Stimulated activated CD4-positive, alpha-beta T cell treated with anti-CD3 and anti-CD28 coated beads, Interleukin-15, amount 100 ng/mL, for 1 hour (primary cell): ENCODE measurements at places on chromosomes 1 and 21.

DNA sequence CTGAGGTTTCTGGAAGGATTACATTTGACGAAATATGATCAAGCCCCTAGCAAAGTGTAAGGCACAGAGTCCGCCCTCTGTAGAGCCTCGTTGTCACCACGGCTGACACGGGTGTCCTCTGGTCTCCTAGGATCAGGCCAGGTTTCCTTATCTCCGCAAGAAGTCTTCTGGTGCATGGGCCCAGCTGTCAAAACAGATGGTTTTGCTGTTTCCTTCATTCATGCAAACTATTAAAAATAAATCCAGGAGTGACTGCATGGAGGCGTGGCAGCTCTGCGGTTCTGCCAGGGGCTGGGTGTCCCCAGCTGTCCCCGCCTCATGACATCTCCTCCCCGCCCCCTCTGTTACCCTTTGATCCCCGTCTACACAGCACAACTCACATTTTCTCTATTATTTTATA is 209.0 kb downstream of the DYRK1A start:
- DNase-seq, result no peak

DNA sequence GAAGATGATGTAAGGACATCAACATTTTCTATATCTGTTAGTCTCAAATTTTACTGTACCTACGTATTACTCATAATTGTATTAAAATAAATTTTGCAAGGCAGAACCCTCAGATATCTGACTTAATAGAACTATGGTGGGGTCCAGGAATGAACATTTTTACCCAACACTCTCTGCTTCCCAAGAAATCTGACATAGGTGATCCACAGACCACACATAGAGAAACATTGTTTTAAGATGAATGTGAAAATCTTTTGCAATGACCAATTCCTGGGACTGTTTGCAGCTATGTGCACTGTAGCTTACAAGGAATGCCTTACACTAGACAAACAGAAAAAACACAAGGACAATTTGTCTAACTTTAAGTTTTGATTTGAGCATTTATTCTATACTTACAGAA is 645.6 kb upstream of the ADGRL2 start:
- DNase-seq, result no peak

DNA sequence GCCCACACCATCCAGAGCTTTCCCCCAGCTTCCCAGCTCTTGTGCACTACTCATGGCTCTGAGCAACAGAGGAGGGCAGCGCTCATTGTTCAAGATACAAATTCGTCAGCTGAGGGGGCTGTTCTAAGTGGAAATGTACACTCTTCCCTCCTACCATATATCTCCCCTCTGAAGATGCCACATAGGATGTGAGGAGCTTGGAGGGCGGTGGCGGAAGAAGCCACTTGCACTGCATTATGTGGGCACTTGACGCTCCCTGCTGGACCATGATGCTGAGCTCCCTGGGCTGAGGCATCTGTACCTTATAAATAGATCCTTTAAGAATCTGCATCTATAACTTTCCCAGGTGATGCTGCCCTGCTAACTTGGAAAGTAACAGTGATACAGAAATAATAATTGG is 477.6 kb upstream of the DEPDC1 start:
- DNase-seq, result no peak

DNA sequence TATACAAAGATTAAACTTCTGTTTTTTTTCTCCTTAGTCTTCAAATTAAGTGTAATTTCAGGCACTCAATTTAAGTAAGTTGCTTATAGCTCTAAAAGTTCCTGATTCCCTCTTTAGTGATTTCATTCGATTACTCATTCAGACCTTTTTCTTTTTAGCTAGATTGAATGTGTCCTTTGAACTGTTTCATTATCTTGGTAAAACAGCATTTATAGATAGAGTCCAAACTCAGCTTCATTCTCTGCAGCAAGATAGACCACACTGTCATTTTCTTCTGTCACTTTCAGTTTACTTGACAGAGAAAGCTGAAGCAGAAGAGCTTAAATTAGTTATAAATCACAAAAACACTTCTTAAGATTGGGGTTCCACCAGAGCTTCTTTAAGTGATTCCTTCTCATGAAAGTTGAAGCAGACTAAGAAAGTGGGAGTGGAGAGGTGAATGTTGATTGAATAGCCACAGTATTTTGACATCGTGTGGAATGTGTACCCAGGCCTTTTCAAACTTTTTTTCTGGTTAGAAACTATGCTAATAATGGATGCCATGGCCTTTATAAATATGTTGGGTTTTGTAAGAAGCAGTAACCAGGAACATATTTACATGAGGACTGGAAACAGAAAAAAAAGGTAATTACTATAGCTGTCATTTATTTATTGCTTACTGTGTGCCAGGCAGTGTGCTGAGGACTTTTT is 52.2 kb downstream of the ZBTB40 start:
- DNase-seq, result no peak

GRCh38 chr1:165395478-165395877 is 39.0 kb upstream of the LMX1A start:
- DNase-seq, result no peak

- no peak for DNase-seq
Observed at GRCh38 chr1:209409780-209410179, 173.7 kb upstream of the CAMK1G start.

- no peak for DNase-seq
Observed at GRCh38 chr1:197614916-197615692, 160.2 kb downstream of the DENND1B start.

DNA sequence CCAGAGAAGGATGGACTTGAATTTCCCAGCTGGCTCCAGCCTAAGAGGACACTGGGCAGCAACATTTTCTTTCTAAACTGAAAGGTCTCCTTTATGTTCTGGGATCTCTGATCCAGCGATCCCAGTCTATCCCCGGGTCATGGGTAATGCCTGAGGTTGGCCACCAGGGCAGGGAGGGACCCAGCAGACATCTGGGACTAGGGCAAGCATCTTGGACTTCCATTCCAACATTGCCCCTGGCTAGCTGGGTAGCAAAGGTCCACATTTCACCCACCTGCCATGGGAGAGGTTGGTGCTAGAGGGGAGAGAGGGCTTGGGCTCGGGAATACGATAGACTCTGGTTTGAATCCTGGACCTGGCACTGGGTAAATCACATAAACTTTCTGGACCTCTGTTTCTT is 84.6 kb downstream of the LRRN2 start:
- no peak for DNase-seq

DNA sequence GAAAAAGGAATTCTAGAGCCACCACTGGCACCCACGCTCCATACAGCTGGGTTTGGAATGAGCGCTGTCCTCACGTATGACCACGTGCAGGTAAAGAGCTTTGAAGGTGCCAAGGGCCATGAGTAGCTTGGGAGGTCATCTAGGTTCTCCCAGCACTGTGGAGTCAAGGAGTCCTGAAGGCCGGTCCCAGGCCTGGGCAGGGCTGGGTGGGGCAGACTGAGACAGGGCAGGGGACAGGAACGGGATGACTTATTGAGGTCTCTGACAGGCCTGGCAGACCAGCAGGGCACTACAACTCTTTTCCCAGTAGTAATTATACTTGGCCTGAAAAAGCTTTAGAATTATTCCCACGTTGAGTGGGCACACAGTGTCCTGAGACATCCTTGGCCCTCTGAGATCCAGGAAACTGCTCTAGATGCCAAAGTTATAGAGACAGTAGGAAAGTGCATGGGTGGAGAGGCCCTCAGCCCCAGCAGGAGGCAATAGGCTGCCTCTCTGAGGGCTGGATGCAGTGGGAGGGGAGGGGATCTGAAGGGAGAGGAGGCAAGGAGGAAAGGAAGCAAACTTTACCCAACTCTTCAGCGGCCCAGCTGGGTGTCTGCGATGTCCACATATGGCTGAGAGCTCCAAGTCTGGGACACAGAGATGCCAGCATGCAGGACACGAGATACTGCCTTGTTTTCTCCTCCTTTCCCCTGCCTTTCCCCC is 1.8 kb upstream of the CDA start:
- DNase-seq, result no peak

GRCh38 chr1:236164273-236164672 is 21.9 kb downstream of the GPR137B start:
- no peak for DNase-seq

DNA sequence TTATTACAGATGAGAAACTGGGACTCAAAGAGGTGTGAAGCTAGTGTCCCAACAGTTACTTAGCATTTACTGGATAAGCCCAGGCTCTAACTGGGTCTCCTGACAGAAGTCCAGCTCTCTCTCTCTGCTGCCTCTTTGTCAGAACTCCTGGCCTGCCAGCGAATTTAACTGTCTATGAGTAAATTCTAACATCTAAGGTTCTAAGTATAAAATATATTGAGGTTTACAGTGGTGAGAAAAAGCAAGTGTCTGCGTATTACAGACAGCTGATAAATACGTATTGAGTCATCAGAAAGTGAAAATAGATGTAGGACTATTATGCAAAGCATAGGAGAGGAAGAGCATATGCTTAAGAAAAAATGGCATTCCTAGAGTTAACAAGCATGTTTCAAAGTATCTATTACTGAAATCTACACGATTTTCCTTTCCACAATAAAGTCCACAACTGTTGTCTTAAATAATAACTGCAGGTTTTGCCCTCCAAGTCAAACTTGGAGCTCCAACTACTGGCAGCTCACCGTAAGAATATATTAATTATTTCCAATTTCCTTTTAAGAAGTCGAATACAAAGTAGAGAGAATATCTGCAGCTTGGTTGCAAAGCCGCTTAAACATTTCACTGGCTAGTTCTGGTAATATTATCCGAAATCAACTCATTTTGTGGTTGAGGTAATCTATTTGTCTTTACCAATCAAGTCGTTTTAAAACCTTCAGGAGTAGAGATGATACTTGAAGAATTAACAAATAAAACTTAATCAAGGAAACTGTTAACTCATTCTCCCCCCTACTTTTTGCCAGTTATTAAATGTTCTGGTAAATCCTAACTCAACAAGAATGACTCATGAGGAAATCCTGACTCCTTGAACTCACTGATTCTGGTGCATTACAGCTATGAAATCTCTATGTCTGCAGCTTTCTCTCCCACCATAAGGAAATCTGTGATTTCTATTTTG is 1.4 kb upstream of the RGS2 start:
- DNase-seq, result no peak

- no peak for DNase-seq
Observed at GRCh38 chr1:13908128-13908527, 208.1 kb downstream of the PRDM2 start.

GRCh38 chr21:33244082-33244778 is 14.5 kb downstream of the IFNAR2 start:
- no peak for DNase-seq

DNA sequence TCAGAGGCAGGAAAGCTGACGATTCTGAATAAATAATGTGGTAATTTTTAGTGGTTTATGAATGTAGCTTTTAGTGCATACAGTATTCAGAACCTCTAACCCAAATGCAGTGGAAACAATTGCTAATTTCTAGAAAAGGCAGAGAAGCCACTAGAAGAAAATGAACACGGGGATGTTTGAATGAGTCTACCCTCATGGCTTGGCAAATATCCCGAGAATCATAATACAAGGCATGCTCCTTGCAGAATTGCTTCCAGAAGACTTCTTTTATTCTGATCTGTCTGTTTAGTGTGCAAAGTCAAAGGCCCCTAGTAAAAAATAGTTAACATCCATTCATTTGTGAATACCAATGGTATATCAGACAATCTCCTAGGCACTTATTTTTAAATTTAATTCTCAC is 246.8 kb downstream of the LMO4 start:
- no peak for DNase-seq

DNA sequence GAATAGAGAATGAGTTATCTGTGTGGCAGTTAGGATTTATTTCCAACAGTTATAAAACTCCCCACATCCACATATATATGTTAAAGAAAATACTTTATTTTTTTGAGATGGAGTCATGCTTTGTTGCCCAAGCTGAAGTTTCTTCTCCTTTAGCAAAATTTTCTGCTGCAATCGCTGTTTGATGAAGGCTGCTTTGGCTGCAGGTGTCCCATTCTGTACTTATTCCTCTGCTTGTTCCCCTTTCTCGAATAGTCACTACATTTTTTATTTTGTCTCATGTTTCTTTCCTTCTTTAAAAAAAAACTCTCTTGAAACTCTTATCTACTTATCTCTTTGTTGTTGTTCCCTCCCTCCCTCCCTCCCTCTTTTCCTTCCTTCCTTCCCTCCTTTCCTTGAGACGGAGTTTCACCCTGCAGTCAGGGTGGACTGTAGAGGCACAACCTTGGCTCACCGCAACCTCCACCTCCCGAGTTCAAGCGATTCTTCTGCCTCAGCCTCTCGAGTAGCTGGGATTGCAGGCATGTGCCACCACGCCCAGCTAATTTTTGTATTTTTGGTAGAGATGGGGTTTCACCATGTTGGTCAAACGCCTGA is 10.6 kb downstream of the OR2W3 start:
- DNase-seq, result no peak

DNA sequence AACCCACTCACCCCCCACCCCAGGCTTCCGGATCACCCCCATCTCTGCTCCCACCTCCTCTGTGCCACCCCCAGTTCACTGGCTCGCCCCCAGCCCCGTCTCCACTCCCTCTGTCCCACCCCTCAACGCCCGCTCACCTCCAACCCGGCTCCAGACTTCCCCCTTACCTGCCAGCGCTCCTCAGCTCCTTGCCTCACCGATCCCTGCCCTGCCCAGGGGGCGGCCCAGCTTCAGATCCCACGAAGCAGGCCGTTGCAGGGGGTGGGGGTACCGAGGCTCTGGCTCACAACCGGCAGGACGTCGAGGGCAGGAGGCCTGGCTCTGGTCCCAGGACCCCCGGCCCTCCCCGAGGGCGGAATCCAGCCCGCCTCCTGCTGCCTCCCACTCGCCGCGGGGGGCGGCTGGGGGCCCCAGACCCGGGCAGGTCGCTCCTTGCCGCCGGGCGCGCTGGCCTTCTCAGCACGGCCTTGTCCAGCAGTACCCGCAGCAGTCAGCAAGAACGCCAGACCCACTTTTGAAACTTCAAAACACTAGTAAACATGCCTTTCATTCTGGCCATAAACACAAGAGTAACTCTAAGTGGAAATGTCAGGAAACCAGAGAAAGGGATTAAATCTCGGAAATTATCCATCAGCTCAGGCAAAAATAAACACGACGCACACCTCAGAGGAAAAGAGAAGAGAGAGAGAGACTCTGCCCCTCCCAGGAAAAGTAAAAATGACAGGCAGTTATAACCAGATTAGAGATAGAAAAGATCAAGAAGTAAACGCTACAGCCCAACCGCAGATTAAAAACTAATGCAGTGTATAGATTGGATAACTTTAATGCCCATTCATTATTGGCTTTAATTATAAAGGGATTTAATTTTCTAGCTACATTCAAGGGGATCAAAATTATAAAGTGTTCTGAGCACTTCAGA is 1.0 kb upstream of the FAM89A start:
- DNase-seq, result no peak

DNA sequence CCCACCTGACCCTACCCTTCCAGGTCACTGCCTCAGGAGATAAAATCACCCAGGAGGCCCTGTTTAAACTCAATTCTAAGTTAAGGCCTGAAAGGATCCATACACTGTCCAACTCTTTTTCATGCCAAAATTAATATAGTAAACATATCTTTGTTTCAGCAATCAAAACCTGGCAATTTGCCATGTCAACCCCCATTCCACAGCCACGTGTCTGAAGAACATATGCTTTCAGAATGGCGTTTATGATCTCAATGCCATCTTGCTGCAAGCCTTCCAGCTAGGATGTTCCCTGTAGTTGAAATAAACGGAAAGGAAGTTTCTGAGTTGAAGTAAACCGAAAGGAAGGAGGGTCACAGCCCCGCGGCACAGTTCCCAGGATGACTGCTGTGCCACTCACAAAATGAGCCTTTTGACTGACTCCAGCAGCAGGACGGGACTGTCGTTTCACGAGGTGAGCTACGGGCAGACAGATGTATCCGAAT is 472.0 kb downstream of the SMYD3 start:
- DNase-seq, result no peak
